ENCODE measurements at places on chromosomes 16 and 17.
A peak's percentile ranks its signal among the peaks of the same experiment; 100 is the strongest.

GRCh38 chr16:23383881-23384280, 69.1 kb downstream of the COG7 start:
- no peak for DNase-seq

DNA sequence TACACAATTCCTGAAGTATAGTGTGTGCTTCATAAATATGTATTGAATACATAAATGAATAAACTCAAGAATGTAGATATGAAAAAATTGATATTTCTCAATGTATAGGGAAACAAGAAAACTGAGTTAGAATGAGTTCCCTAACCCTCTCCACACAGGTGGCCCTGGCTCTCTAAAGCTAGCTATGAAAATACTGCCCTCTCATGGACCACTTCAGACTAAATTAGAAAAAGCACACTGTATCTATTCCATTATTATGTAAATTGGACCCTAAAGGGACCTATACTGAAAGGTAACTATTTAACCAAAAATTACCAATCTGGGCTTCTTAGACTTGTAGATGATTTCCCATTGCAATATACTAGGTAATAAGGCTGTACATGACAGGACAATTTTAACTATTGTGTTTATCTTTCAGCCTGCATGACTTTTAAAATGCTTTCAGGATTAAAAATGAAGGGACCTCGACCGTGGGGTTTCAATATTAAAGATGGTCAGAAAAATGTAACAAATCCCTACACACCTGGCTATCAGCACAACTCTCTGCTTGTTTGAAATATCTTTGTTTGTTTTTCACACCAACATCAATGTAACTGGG, 672.5 kb upstream of the KIF2B start:
- DNase-seq: no peak

- DNase-seq: peak; percentile 60
These were observed 12.3 kb downstream of the LRRC3C start for GRCh38 chr17:39939588-39940419.

DNA sequence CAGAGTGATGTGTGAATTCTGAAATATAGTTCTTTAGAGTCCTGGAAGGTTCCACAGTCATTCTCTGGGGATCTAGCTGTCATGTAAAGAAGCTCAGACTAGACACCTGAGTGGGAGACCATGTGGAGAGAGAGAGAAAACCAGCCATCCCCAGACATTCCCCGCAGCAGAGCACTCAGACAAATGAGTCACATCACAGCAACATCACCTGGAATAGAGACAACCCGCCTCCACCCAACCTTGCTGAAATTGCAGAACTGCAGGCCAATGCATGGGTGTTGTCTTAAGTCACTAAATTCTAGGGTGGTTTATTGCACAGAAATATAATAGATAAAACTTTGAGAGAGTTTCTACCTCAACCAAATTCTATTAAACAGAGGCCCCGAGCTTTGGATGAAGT, 392.0 kb upstream of the DYNLRB2 start:
- no peak for DNase-seq

GRCh38 chr17:59186850-59187249, 23.0 kb upstream of the SMG8 start:
- DNase-seq: no peak

DNA sequence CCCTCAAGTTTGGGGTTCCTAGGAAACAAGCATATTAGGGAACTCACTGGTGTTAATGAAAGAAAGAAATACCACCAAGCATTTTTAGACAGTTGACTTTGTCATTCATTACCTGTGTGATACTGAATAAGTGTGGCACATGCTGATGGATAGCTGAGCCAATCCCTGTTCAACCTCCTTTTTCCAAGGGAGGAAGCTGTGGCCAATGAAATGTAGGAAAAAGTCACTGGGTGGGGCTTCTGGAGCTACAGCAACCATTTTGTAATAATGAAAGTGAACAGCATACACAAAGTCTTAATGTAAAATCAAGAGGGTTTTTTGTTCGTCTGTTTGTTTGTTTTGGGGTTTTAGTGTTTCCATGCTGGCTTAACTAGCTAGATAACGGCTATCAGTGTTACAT, 254.3 kb upstream of the SALL1 start:
- DNase-seq: no peak

- no peak for DNase-seq
These were observed 64.2 kb upstream of the ATF7IP2 start for GRCh38 chr16:10321407-10322387.

GRCh38 chr17:66431910-66432309, 129.5 kb downstream of the PRKCA start:
- DNase-seq: peak; percentile 54

DNA sequence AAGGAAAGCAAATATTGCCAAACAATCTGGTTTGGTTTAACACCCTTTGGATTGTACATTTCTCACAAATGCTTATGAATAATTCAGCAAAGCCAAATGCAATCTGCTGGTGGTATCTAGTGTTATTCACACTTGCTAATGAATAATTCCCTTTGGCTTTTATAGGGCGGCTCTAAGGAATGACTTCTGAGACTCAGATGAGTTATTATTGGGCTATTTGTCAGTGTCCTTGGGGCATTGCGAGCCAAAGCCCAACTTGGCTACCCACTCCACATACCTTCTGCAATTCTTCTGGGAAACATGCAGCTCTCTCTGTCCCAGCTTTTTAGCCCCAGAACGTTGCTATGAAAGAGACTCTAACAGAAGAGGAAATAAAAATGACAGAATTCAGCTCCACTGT, 41.1 kb downstream of the FTO start:
- DNase-seq: no peak
